ENCODE measurements at places on chromosomes 11 and 22. TPM values are rescaled to one million over a fixed set of nuclear protein-coding genes. Genes with fewer than 3 reads are reported as not detected.

Gene SLC29A2
- total RNA-seq: 8.4 TPM

Gene OR2AG1
- not detected for total RNA-seq

- no peak overlapping the region for H3K4me3 ChIP-seq
- H3K27me3 ChIP-seq: peaks cover 2% of the 10 kb centered on the region
- peaks cover 1% of the 10 kb centered on the region for H3K4me1 ChIP-seq
- no peaks in the 10 kb centered on the region for H3K36me3 ChIP-seq
- no peak for DNase-seq
- H3K27ac ChIP-seq: no peak overlapping the region
These were observed 377.0 kb downstream of the DDX10 start for GRCh38 chr11:109041876-109042275.

DNA sequence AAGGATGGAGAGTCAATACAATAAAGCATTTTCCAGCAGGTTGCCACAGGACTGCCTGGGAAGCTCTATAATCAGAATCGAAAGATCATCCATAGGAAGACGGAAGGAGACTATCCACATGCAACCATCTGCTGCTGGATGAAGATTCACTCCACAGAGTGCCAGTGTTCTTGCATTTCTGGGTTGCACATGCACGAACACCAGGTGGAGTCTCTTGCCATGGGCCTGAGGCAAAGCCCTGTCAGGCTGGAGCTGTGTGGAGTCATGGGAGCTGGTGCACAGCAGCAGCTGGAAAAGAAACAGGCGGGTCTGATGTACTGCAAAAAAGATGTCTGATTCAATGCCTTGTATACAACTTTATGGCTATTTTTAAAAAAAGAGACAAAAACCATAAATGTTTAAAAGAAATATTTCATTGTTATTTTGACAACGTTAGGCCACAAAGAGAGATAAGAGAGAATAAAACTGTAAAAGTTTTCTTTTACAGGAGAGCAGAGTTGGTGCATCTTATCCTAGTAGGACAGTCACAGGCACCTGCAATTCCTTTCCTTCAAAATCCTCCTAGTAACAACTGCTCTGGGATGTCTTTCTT lies 12.9 kb upstream of the FAT3 start:
- H3K4me3 ChIP-seq: no peak overlapping the region
- no peak overlapping the region for H3K27ac ChIP-seq
- no peaks in the 10 kb centered on the region for H3K27me3 ChIP-seq
- no peak for DNase-seq

GRCh38 chr11:80365980-80366379 lies 925.1 kb upstream of the TENM4 start:
- no peak overlapping the region for H3K4me3 ChIP-seq
- H3K4me1 ChIP-seq: no peaks in the 10 kb centered on the region
- no peak overlapping the region for H3K27ac ChIP-seq
- DNase-seq: no peak

GRCh38 chr11:32034680-32035079 lies 56.2 kb upstream of the RCN1 start:
- no peak for DNase-seq
- H3K27me3 ChIP-seq: peaks cover 15% of the 10 kb centered on the region
- H3K36me3 ChIP-seq: no peaks in the 10 kb centered on the region
